ENCODE measurements at places on chromosomes 6 and 20. TPM values are rescaled to one million over a fixed set of nuclear protein-coding genes. Genes with fewer than 3 reads are reported as not detected.

The TSHZ2 gene
- 31.7 TPM for total RNA-seq

The FAM217A gene
- not detected for total RNA-seq

The KCNS1 gene
- 0.44 TPM for total RNA-seq

The SPO11 gene
- total RNA-seq, result not detected

DNA sequence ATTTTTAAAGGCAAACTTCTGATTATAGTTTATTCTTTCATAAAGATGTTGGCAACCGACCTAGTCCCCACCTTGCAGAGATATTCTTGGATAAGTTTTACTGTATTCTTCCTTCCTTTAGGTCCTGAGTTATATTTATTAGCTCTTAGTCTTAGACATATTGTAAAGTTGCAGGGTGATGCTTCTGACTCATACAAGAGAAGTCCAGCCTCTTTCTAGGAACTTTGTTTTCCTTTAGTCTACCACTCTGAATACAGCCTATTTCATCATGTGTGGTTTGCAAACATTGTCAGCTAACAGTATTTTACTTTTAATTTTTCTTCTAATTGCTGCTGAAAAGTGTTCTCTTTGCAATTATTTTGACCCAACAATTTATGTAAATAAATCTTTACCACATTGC lies 686.7 kb downstream of the COL12A1 start:
- DNase-seq, result no peak

DNA sequence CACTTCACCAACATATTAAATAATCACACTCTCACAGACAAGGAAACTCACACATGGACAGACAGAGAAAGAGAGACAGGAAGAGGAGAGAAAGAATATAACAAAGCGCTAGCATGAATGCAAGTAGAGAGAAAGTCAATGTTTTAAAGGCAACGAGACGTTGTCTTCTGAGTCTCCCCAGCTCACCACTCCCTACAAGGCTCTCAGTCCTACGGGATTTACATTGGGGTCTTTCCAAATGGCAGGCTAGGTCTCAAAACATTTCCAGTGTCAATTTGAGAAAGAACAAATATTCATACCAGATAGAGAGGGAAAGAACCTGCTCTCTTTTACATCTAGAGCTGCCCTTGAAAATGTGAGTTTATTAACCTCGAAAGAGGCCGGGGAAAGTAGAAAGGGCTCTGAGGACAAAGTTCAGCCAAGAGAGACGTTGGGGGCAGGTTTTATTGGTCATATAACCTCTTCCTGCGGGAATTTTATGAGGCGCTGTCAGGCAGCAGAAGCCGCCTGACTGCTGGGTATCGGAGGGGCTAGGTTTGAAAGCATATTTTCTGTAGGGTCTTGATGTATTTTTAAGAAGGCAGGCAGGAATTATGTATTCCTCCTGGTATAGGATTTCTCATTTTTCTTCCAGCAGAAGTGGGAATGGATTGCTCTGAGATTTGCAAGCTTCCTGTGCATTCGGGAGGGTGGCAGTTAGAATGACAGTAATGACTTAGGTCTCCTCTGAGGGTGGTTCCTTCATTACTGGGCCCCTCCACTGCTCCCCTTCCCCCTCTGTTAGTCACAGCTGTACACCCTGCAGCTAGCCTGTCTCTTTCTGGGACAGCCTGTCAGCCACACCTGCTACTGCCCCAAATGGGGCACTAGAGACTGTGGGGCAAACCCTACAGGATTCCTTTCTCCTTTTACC lies 34.4 kb upstream of the KIF16B start:
- no peak for DNase-seq

DNA sequence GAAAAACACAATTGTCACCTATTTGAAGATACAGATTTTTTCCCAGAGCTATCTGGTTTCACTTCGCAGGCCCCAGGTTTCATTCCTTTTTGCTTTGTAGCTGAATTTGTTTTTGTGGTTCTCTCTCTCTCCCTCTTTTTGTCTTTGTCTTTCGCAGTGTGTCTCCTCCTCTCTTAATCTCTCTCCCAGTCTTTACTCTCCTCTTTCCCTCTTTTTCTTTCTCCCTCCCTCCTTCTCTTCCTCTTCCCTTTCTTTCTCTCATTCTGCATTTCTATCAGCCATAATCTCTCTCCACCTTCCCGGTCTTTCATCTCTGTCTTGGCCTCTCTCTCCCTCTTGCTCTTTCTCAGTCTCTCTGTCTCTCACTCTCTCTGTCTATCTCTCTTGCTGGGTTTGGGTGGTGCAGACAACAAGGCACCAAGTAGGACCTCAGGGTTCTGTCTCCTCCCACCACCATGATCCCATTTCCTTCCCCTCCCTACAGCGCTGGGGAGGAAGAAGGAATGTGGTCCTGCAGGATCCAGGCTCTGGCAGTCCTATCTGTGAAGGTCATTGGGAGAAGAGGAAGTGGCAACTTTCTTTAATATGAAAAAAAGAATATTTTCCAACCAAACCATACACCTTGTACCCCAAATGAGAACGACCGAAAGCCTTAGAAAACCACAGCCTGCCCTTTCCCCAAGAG lies 63.2 kb downstream of the BANF2 start:
- DNase-seq, result no peak

- DNase-seq, result no peak
These were observed 28.1 kb upstream of the QKI start for GRCh38 chr6:163386329-163386908.

GRCh38 chr20:64077094-64077493 lies 2.2 kb downstream of the RGS19 start:
- no peak for DNase-seq

- no peak for DNase-seq
These were observed 207.7 kb upstream of the JARID2 start for GRCh38 chr6:15038013-15038791.

DNA sequence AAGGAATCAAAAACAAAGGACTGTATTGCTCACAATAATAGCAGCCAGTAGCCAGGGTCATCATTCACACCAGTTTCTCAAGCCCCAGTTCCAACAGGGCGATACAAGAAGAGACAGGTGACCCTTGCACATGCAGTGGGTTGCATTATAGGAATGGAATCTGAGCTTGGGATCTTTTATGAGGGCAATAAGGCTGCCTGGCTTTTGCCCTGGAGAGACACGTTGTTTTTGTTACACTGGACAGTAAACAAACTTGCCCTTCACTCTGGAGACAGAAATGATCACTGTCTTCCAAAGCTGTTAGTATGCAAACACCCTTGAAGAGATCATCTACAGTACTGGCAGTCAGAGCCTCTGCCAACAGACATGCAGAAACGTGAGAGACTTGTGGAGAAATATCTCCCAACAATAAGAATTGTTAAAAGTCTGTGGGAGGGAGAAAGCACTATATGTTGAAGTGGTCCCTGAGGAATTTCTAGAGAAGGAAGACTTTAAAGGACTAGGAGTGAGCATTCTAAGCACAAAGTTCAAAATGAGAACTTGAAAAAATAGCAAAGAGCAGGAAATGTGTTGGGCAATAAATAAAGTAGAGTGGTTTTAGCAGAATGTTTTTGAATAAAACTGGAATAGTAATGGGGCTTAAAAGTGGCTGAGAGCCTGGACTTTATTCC lies 6.2 kb upstream of the COL12A1 start:
- DNase-seq, result no peak

DNA sequence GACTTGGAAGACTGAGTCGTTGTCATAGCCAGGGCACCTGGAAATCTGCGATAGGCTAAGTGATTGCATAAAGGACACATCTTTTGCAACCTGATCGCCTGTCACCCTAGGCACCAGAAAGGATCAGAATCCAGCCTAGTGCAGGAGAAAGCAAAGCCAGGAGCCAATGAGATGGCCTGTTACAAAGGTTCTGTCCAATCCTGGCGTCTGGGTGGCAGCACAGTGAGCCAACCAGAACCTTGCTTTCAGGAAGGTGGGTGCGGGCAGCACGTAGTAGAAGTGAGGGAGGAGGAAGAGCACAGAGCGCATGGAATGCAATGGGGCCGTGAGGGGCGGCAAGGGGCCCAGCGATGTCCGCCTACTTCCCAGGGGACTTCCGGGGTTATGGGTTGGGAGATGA lies 120.4 kb upstream of the GGTLC1 start:
- no peak for DNase-seq
